ENCODE measurements at places on chromosomes 5 and 9.

GRCh38 chr5:97043511-97043910 is 98.9 kb downstream of the LIX1 start:
- ATAC-seq = no peak

DNA sequence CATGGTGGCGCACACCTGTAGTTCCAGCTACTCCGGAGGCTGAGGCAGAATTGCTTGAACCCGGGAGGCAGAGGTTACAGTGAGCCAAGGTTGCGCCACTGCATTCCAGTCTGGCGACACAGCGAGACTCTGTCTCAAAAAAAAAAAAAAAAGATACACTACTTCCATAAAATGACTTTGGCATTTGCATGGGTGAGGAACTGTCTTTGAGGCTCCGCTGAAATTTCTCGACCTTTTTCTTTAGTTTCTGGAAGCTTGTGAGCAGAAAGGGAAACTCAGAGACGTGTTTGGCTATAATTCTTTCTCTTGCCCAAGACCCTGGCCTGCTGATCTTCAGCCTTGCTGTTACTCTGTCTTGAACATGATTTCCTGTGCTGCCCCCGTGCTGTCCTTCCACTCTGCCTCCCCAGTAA is 37.3 kb downstream of the SPIN1 start:
- ATAC-seq = peak; percentile 24

GRCh38 chr5:156411185-156411613 is 84.2 kb downstream of the SGCD start:
- peak; percentile 66 for ATAC-seq

- no peak for ATAC-seq
These were observed 91.8 kb upstream of the DMRT1 start for GRCh38 chr9:749716-750115.

DNA sequence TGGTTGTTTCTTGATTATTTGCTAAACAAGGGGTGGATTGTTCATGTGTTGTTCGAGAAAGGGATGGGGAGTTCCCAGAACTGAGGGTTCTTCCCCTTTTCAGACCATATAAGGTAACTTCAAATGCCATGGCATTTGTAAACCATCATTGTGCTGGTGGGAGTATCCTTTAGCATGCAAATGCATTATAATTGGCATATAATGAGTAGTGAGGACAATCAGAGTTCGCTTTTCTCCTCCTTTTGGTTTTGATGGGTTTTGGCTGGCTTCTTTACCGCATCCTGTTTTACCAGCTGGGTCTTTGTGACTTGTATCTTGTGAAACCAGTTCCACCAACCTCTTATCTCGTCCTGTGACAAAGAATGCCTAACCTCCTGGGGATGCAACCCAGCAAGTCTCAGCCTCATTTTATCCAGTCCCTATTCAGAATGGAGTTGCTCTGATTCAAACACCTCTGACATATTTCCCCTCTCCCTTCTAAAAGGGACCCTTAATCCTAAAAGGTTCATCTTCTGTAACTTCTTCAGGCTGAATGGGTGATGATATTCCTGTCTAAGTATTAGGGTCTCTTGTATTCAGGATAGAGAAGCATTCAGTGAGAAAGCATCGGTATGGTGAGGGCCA is 8.7 kb upstream of the FBN2 start:
- ATAC-seq = no peak

- no peak for ATAC-seq
These were observed 300.4 kb downstream of the DTWD2 start for GRCh38 chr5:118687661-118688621.

DNA sequence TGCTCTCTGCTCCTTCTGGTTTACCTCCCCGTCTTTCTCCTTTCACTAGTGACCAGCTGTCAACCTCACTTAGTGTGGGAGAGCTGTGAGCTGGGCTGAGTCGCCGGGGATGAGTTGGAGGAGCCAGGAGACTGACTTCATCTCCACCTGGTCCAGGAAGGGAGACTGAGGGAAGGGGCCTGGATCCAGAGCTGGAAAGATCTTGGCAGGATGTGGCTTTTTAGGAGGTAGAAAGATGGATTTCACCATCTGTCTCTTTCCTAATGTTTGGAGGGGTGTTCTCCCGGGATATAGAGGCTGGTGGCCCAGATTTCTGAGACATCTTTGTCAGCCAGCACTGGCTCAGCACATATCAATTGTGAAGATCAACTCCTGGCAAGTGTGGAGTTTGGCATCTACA is 37.1 kb upstream of the TNC start:
- ATAC-seq = no peak

DNA sequence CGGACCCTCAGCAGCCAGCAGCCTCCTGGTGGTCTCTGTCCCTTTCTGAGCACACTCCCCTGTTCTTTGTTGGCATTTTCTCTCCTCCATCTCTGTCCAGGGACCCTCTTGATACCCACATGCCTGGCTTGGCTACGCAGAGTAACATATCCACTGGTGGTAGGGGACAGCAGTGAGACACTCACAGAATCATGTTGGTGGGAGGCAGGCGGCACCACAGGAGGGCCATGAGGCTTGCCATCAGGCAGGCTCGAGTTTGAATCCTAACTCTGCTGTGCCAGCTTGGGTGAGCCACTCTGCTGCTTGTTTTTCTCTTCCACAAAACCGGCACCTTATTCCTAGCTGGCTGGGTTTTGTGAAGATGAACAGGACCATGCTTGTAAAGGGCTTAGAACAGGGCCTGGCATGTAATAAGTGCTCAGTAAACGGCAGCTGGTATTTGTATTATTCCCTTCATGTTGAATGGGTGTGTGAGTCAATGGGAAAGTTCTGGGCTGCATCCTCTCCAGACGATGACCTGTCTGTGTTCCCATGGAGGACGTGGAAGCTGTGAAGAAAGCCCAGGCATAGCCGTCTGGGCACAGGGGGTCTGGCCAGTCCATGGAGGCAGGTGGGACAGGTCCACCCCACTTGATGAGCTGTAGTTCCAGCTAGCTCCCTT is 2.3 kb downstream of the COL27A1 start:
- ATAC-seq = no peak

DNA sequence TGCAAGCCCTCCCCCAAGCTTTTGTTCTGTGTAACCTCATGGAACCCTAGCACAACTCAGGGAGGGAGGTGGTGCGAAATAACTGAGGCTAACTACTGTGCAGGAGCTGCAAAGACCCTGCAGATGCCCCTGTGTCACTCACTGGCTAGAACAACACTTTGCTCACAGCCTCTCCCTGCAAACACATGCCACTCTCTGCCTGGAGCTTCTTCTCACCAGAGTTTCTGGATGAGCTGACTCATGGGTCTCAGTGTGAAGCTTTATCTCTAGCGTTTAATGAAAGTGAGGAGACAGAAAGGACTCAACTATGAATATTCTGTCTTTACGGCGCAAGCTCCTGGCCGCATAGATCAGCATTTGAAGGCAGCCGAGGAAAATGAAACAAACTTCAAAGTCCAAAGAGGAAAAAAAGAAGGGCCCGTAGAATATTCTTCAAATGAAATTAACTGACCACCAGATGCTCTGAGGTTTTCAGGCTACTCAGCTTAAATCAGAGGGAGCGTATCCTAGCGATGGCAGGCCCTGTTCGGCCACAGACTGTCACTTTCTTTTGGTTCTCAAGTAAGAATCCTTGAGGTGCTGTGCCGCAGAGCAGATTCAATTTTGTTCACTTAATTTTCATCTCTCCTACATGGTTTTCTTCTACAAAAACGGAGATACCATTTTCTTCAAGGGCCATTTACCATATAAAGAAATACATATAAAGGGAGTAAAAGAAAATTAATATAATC is 77.7 kb upstream of the TAS2R1 start:
- ATAC-seq = no peak

- ATAC-seq = no peak
These were observed 67.7 kb upstream of the LMX1B start for GRCh38 chr9:126546036-126546435.

DNA sequence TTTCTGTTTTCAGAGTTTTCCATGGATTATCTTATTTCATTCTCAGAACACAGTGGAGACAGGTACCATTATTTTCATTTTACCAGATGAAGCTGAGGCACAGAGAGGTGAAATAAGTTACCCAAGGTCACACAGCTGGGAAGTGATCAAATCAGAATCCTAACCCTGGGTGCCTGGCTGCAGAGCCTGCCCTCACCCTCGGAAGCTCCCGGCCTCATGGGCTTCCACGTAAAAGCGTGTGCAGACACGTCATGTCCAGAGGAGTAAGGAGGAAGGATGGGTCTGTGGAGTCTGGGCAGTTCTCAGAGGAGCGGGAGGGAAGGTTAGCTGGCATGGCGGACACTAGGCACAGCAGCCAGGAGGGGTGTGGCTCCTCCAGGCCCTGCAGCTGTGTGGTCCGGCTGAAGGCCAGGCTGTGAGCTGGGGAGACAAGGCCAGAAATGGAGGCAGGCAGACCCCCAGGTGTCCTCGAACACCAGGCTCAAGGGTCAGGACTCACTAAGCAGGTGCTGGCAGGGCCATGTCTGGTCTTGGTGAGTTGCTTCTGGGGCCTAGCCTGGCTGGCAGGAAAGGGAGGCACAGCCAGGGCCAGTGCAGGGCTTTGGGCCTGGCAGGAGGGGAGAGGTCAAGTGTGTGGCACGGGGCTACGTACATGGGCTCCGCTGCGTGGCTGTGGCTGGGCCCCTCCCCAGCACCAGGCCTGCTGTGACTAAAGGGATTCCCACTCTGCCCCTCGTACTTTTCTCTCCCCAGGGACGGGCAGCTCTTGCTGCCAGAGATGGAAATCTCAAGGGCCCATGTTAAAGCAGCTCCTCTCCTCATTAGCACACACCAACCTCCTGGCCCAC is 5.6 kb downstream of the TBC1D9B start:
- no peak for ATAC-seq

DNA sequence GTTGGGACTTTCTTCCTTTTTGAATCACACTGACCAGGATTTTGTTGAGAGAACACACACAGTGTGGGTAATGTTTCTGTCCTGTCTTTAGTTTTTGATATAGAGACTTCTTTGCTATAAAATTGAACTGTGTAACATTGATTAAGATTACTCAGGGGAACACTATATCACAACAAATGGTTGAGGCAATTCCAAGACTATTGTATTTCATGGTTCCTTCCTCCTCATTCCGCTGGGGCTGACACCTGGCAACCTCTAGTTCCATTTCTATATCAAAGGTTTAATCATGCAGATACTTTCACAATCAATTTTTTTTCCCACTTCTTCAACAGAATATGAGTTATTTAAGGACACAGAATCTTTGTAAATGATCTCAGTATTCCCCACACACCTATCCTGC is 182.2 kb downstream of the TAF11L14 start:
- ATAC-seq = no peak

DNA sequence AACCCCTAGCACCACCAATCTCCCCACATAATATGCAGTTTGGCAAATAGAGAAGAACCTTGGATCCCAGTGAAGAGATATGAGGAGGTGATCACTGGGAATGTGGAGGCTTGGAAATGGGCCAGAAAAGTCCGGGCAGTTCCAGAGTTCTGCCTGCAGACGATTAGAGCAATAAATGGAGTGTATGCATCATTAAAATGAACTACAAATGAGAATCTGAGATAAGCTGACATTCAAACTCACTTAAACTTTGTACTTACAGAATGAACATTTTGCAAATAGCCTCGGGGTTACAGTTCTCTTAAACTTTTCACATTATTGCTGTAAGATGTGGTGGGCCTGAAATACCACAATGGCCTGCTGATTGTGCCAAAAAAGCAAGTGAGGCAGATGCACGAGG is 23.0 kb upstream of the LHFPL2 start:
- ATAC-seq = peak; percentile 40
